ENCODE measurements at places on chromosomes 16 and 17.

GRCh38 chr17:72370819-72371218 is 250.0 kb downstream of the SOX9 start:
- peak; percentile 89 for DNase-seq
- peak overlapping the region; percentile 68 for H3K27ac ChIP-seq
- no peak overlapping the region for H3K4me3 ChIP-seq
- H3K27me3 ChIP-seq: no peaks in the 10 kb centered on the region

GRCh38 chr17:32318071-32318470 is 23.9 kb downstream of the C17orf75 start:
- H3K4me1 ChIP-seq: no peaks in the 10 kb centered on the region
- no peak overlapping the region for H3K4me3 ChIP-seq
- no peak overlapping the region for H3K27ac ChIP-seq
- no peaks in the 10 kb centered on the region for H3K36me3 ChIP-seq

DNA sequence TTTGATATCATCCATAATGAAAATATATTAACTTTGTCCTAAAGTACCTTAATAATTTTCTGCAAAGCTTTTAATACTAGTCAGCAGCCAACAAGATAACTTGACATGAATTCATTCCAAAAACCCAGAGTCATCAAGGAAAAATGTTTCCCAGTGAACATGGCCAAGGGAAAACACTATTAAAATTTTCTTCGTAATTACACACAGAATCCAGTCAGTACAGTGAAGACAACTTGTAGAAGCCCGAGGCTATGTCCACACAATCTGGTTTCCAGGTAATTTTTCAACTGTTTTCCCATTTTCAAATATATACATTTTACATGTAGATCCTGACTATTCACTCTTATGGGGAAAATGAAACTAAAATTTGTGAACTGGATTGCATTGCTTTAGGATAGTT is 600.9 kb downstream of the CDH8 start:
- no peak overlapping the region for H3K27ac ChIP-seq
- no peaks in the 10 kb centered on the region for H3K4me1 ChIP-seq
- no peak overlapping the region for H3K4me3 ChIP-seq
- no peak for DNase-seq
- no peaks in the 10 kb centered on the region for H3K27me3 ChIP-seq

DNA sequence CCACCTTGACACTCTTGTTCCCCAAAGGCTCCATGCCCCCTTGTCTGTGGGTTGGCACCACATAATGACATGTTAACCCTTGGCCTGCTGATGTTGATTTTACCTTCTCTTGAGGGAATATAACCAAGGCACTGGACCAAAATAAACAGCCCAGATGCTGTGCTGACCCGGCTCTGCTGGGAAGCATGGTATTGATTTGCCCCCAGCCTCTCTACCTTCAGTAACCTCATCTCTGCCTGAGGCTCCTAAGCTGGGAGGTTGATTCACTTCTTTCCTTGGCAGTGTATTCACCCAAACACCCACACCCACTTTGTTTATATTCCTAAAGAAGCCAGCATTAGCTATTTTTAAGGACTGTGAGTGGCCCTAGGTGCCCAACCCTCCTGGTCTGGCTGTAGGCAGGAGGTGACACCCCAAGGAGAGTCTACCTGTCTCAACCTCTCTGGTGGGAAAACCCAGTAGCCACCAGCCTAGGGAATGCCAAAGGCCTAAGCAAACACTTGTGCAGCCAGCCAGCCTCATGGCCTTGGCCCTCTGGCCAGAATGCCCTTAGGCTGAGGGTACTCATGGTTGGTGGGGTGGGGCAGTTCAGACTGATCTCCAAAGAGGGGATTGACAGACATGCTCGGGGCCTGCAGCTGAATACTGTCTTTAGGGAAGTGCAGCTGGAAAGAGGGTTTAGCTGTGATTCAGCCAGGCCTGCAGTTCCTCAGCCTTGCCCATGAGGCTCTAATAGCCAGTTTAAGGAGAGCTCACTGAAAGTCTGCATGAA is 42.7 kb downstream of the GNAO1 start:
- H3K4me3 ChIP-seq: no peak overlapping the region
- no peaks in the 10 kb centered on the region for H3K36me3 ChIP-seq
- H3K27me3 ChIP-seq: 0 out of 2 replicates have a peak, but pooled peaks cover 6% of the 10 kb centered on the region
- H3K4me1 ChIP-seq: no peaks in the 10 kb centered on the region
- H3K27ac ChIP-seq: no peak overlapping the region
- no peak for DNase-seq

DNA sequence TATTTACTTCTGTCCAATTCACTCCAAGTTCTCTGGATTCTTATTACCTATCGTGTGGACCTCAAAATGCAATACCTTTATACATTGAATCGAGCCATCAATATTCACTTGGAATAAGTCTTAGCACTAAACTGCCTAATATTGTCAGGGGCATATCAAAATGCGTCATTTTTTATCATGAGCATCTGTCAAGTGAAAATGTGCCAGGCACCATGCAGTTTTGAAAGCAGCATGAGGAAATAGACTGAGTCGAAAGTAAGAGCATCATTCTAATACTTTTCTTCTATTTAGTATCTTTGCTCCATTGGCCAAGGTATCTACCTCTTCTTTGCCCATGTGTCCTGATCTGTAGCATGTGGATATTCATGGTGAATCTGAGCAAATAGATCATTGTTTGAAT is 1193.4 kb downstream of the CDH11 start:
- no peak overlapping the region for H3K27ac ChIP-seq
- H3K4me1 ChIP-seq: no peaks in the 10 kb centered on the region
- no peak overlapping the region for H3K4me3 ChIP-seq

GRCh38 chr16:68200088-68200783 is 35.7 kb downstream of the ESRP2 start:
- no peaks in the 10 kb centered on the region for H3K27me3 ChIP-seq
- H3K27ac ChIP-seq: no peak overlapping the region
- H3K4me3 ChIP-seq: no peak overlapping the region
- peak; percentile 30 for DNase-seq
- H3K36me3 ChIP-seq: no peaks in the 10 kb centered on the region
- no peaks in the 10 kb centered on the region for H3K4me1 ChIP-seq

GRCh38 chr17:8697323-8697741 is 47.3 kb downstream of the CCDC42 start:
- DNase-seq: no peak
- H3K4me3 ChIP-seq: no peak overlapping the region
- H3K27me3 ChIP-seq: peaks cover 11% of the 10 kb centered on the region
- H3K36me3 ChIP-seq: no peaks in the 10 kb centered on the region

DNA sequence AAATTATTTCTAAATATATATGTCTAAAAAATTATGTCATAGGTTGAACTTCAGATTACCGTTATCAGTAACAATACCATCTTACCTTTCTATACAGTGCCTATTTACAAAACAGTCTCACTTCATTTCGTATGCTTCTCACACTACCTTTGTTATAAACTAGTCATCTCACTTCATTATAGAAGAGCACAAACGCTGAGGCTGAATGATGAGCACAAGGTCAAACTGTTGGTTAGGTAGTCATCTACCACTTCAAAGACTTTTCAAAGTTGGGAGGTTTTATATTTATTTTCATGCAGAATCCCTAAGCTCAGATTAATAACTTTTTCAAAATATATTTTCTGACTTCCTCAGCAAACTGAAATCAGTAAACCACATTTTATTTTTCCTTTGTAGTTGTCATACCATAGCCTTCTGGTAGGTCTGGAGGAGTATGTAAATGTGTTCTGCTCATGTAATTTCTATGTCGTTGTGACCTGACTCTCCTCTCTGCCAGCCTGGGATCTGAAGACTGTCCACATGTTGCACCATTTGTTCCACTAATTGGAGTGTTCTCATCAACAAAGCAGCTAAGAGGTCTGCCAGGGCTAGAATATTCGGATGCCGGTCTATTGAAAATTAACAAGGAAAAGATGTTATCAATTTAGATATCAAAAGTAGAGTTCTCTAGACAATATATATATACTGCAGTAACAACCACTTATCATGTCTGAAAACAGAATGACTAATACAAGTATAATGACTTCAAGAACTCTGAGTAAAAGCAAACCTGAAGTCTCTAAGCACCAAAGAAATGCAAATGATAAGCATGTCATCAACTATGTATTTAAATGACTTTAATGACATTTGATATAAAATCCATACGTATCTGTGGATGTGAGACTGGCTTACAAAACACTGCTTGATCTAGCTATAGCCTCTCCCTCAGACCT is 73.9 kb downstream of the CEP95 start:
- H3K4me3 ChIP-seq: no peak overlapping the region
- peaks cover 15% of the 10 kb centered on the region for H3K4me1 ChIP-seq
- H3K27ac ChIP-seq: peak overlapping the region; percentile 49
- H3K27me3 ChIP-seq: no peaks in the 10 kb centered on the region

- H3K4me3 ChIP-seq: no peak overlapping the region
- no peaks in the 10 kb centered on the region for H3K27me3 ChIP-seq
- no peak overlapping the region for H3K27ac ChIP-seq
- no peaks in the 10 kb centered on the region for H3K36me3 ChIP-seq
- peaks cover 14% of the 10 kb centered on the region for H3K4me1 ChIP-seq
Observed at GRCh38 chr16:85056211-85056748, 28.7 kb downstream of the KIAA0513 start.

DNA sequence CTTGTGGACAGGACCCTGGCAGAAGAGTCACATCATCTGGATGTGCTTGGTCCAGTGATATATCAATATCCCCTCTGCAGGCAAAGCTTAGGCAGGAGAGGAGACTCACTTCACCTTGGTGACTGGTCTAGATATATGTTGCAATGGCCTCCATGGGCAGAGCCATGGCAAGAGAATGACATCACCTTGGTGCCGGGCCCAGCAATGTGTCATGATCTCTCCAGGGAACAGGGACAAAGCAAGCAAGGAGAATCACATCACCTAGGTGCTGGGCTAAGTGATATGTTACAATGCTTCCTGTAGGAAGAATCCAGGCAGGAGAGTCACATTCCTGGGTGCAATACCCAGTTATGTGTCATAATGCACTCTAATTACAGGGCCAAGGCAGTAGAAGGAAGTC is 2106.2 kb downstream of the TP53TG3F start:
- no peaks in the 10 kb centered on the region for H3K27me3 ChIP-seq
- H3K4me1 ChIP-seq: no peaks in the 10 kb centered on the region
- H3K27ac ChIP-seq: no peak overlapping the region
- DNase-seq: no peak
- no peak overlapping the region for H3K4me3 ChIP-seq
- H3K36me3 ChIP-seq: no peaks in the 10 kb centered on the region

- H3K4me1 ChIP-seq: no peaks in the 10 kb centered on the region
- no peaks in the 10 kb centered on the region for H3K27me3 ChIP-seq
- DNase-seq: peak; percentile 40
- no peak overlapping the region for H3K27ac ChIP-seq
- no peak overlapping the region for H3K4me3 ChIP-seq
- H3K36me3 ChIP-seq: no peaks in the 10 kb centered on the region
Observed at GRCh38 chr17:79874329-79874981, 35.2 kb upstream of the CBX4 start.

DNA sequence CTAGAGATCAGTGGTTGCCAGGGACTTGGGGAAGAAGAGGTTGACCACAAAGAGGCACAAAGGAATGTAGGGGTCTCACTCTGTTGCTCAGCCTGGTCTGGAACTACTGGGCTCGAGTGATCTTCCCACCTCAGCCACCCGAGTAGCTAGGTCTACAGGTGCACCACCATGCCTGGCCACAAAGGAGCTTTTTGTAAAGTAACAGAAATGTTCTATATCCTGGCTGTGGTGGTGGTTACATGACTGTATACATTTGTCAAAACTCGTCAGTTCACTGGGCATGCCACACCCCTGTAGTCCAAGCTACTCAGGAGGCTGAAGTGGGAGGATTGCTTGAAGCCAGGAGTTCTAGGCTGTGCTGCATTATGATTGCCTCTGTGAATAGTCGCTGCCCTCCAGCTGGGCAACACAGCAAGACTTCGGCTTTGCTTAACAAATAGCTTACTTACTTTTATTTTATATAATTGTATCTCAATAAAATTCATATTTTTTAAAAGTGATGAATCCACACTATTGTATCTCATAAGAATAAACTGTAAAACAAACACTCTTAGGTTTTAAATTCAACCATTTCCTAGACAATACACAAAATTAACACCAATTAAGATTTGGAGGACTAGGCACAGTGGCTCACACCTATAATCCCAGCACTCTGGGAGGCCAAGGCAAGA is 5.0 kb downstream of the SKA2 start:
- peaks cover 38% of the 10 kb centered on the region for H3K4me1 ChIP-seq
- no peaks in the 10 kb centered on the region for H3K27me3 ChIP-seq
- no peak overlapping the region for H3K27ac ChIP-seq

DNA sequence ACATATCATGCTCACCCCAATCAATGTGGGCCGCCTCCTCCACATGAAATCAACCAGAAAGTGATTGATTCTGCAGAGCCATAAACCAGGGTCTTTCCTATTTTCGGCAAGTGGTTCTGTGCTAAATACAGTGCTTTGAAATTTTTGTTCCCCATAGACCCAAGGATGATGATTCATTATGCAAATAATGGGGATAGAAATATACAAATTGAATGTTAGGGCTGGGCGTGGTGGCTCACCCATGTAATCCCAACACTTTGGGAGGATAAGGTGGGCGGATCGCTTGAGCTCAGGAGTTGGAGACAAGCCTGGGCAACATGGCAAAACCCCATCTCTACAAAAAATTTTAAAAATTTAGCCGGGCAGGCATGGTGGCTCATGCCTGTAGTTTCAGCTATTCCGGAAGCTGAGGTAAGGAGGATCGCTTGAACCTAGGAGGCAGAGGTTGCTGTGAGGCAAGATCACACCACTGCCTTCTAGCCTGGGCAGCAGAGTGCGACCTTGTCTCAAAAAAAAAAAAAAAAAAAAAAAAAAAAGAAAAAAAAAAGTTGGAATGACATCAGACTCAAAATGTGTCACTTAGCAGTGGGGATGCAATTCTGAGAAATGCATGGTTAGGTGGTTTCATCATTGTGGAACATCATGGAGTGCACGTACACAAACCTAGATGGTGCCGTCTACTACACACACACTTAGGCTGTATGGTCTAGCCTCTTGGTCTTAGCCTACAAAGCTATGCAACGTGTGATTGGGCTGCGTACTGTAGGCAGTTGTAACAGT is 581.7 kb downstream of the MAF start:
- H3K4me1 ChIP-seq: no peaks in the 10 kb centered on the region
- no peak overlapping the region for H3K4me3 ChIP-seq
- no peak overlapping the region for H3K27ac ChIP-seq
- H3K27me3 ChIP-seq: no peaks in the 10 kb centered on the region
- no peak for DNase-seq

DNA sequence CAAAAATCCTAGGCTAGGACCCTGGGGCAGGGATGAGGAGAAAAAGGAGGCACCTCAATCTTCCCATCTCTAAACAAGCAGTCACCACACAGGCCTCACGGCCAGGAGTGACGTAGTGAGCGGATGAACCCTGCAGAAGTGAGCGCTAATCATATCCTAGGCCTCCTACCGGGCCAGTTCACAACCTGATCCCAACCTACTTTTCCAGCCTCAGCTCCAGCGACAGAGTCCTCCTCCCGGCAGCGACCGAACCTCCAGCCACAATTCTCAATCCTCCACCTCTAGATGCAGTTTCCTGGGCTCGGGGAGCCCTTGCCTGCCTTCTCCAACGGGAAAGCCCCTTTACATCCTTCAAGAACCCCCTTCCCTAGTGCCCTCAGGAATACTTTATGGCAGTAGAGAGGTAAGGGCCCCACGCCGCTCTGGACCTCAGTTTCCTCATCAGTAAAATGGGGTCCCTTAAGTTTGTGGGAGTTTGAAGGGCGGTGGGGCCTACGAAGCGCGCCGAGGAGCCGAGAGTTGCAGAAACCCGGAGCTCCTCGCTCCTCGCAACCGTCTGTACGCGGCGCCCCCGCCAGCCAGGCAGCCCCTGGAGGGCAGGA is 1.4 kb downstream of the ZNF668 start:
- peaks cover 18% of the 10 kb centered on the region for H3K4me1 ChIP-seq
- H3K27me3 ChIP-seq: no peaks in the 10 kb centered on the region
- peak; percentile 72 for DNase-seq
- H3K27ac ChIP-seq: peak overlapping the region; percentile 94
